ENCODE measurements at places on chromosomes 4 and X.

- peak; percentile 67 for DNase-seq
These were observed 27.2 kb downstream of the BST1 start for GRCh38 chr4:15729910-15730533.

DNA sequence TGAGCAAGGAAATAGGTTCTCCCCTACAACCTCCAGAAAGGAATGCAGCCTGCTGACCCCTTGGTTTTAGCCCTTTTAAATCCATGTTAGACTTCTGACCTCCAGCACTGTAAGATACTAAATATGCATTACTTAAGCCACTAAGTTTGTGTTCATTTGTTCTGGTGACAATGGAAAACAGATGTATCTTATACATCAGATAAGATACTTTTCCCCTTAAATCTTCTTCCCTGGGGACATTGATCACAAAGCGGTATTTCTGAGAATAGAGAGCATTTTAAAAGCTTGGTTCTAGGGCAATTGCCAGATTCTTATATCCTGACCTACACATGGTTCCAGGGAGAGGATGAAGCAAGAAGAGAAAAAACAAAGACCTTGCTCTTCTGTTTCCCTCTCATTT is 6.5 kb upstream of the TMEM184C start:
- no peak for DNase-seq

DNA sequence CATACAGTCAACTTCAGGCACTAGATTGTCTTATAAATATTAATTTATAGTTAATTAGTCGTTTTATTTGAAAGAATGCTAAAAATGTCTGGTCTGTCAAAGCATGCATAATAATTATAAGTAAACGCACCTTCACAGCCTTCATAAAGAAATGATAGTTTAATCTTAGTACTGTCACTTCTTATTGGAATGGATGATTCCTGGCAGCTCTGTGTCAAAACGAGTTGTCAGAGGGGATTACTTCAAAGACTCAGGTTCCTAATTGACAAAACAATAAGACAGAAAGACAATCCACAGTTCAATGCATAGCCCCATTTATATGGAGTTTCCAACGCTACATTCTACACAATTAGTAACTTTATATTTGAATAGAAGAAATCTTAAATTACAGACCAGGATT is 461.3 kb upstream of the TECRL start:
- DNase-seq = no peak

- no peak for DNase-seq
These were observed 21.9 kb downstream of the ERCC6L start for GRCh38 chrX:72216973-72217372.

DNA sequence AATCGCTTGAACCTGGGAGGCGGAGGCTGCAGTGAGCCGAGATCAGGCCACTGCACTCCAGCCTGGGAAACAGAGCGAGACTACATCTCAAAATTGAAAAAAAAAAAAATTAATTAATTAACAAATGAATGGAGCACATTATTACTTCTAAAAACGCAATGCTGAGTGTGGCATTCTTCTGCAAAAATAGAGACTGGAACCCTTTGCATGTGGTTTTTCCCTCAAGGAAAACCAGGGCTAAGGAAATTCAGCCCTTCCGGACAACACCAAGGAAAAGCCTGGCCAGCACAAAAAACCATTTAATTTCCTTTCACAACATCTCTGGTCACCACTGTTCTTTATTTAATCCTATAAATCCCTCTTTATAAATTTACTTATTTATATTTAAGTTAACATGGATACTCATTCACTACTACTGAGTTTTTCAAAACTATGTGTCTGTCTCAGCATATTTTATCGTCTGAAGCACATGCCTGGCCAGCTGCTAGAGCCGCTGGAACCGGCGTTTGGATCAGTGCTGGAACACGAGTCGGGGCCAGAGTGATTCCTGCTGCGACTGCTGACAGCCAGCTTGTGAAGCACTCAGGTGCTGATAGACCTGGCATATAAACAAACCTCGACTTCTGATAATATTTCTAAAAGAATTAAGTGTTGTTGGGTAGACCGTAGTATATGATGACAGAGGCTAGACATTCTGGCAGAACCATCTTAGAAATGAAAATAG is 84.5 kb upstream of the WWC2 start:
- DNase-seq = no peak

GRCh38 chrX:71543316-71543715 is 10.4 kb downstream of the OGT start:
- DNase-seq = no peak

- peak; percentile 22 for DNase-seq
These were observed 763 bp downstream of the PYURF start for GRCh38 chr4:88522702-88523324.

DNA sequence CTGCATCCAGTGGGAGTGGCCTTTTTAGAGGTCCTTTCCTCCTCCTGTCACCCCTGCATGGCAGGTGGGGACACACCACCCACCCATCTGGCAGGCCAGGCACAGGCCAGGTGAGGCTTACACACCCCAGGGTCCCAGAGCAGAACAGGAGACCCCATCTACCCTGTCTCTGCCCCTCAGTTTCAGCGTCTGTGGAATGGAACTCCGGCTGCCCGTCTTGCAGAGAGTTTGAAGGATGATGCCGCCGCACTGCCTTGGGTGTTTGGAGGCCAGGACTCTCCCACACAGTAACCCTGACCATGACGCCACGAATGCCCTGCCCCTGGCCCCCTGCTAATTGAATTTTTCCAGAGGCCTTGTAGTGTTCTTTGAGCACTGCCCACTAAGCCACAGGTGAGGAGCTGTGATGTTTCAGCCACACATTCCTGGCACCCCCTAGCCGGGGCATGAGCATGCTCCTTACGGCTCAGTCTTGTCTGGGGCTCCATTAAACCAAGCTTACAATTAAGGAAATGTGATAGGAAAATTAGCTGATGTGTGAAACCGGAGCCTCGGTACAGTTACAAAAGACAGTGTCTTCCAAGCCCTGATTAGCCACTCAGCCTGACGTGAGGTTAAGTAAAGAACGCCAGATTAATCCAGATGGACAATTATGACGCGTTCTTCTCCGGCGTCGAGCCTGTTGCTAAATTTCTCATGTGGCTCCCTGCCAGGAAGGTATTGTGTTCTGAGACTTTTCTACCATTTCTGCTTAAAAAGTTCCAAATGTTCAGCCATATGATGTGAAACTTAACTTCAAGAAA is 39.3 kb downstream of the HMX1 start:
- DNase-seq = no peak

DNA sequence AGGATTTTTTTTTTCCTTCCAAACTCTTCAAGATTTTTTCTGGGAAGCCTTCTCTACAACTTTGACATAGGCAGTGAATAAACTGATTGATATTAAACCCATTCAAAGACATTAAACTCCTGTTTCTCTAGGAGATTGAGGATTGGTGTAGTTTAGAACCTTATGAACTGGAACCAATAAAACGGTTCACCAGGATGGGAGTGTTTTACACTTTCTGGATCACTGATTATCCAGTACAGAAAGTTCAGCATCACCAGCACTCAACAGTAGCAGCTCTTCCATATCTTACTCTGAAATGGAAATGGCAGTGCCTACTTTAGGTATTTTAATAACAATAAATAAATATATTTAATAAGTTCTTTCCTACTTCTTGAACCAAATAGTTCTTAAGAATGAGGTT is 76.7 kb downstream of the BMPR1B start:
- no peak for DNase-seq

- no peak for DNase-seq
These were observed 80.4 kb upstream of the GPC4 start for GRCh38 chrX:133495464-133496391.

- no peak for DNase-seq
These were observed 42.4 kb upstream of the PABPC4L start for GRCh38 chr4:134243742-134244713.

- no peak for DNase-seq
These were observed 50.5 kb downstream of the RASL11B start for GRCh38 chr4:52912608-52913007.

GRCh38 chrX:41276661-41277506 is 57.1 kb upstream of the DDX3X start:
- DNase-seq = no peak

DNA sequence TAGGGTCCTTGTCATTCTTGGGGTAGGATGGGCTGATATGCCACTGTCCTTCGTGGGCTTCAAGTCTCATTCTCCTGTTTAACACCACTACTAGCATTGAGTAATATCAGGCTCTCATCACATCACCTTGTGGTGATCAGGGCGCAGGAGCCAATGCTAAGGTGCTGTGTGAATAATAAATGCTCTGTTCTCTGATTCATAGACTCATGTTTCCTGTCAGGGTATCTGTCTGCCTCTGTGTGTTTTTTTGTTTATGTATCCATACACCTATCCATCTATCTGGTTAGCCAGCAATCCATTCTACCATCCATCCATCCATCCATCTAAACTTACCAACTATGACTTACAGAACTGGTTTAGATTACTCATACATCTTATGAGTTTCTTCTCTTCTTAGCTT is 525.1 kb upstream of the ATOH1 start:
- DNase-seq = no peak

GRCh38 chrX:46311581-46312120 is 233.6 kb downstream of the ZNF674 start:
- no peak for DNase-seq

DNA sequence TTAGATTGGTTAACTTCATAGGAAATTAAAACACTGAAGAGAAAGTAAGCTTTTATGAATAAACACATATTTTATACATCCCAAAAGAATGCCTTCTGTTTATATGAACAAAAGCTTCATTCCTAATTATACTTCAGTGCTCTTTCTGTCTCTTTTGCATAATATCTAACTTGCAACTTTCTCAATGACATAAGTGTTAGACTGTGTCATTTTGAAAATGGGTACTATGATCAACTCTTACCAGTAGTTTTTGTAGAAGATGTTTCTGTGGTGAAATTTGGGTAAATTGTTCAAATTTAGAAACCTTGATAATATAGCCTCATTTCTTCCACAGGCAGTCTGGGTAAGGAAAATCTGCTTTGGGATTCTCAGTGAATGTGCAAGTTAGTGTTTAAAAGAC is 991.4 kb downstream of the CCSER1 start:
- no peak for DNase-seq

DNA sequence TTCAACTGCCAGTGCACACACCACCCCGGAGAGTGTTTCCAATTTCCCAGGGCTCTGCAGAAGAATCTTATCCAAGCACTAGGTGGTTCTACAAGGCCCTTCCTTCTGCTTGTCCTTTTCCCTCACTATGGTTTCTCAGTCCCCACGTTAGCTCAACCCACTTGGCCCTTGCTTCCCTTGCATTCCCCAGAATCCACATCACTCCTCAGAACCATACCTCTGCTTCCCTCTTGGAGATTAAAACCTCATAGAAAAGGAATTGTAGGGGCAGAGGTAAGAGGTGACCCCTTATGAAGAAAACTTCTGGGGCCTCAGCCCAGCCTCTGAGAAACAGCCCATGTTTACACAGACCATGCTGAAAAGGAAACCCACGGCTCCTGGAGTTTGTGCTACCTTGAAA is 42.4 kb downstream of the TSPAN5 start:
- DNase-seq = no peak

DNA sequence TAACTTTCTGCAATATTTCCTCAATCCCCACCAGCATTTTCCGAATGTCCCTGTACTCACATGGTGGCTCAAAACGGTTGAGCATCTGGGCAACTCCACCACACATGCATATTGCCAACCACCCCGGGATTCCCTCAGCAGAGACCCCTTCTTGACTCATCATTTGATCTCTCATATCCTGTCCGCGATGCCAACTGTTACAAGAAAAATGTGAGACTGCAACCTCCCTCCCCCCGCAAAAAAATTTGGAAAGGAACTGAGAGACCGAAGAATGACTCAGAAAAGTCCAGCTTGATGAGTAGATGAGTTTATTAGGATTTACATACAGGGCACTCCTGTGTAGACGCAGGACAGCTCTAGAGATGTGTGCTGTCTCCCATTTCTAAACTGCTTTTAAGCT is 561.4 kb downstream of the ZIC3 start:
- no peak for DNase-seq

DNA sequence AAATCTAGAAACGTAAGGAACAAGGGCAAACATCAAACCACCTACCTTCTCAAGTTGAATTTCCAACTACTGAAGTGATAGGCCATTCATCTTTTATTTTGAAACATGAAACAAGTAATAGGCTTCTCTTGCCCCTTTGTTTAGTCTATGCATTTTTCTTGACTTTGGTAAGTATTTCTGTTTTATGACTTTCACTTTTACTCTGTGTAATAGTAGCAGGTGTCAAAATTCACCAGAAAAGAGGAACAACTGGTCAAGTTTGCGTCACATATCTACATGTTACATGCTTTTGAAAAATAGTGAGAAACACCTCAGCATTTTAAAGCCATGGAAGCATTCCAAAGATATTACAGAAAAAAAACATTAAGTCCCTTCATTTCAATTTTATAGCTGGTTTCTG is 157.1 kb upstream of the FTHL17 start:
- DNase-seq = no peak

DNA sequence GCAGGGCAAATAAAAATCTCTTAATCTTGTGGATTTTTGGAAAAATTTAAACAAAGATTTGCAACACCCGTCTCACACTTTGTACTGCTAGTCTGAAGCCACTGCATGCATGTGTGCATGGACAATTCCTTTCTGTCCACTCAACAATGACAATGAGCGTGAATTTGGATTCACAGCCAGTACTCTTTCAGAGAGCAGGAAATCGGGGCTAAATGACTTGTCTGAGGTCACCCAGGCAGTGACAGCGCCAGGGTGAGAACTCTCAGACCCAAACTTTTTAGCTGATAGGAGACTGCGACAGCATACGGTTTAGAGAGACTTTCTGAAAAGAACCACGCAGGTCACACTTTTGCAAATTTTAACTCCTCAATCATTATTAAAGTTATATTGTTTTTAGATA is 90.9 kb downstream of the ZNF827 start:
- no peak for DNase-seq

DNA sequence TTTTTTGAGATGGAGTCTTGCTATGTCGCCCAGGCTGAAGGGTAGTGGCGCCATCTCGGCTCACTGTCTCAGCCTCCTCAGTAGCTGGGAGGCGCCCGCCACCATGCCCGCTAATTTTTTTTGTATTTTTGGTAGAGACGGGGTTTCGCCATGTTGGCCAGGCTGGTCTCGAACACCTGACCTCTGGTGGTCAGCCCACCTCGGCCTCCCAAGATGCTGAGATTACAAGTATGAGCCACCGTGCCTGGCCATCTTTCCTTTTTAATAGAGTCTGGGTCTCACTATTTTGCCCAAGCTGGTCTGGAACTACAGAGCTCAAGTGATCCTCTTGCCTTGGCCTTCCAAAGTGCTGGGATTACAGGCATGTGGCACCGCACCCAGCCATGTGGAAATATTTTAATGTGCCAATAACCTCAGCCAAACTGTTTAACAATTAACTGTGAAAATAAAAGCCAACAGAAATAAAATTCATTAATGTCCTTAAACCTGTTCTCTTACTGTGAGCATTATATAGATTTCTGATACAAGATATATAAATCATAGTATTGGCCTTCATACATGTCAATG is 16.3 kb downstream of the PDS5A start:
- no peak for DNase-seq

GRCh38 chrX:63428348-63428747 is 77.2 kb upstream of the SPIN4 start:
- DNase-seq = no peak

- no peak for DNase-seq
These were observed 57.6 kb downstream of the SH3KBP1 start for GRCh38 chrX:19829814-19830213.

- no peak for DNase-seq
These were observed 12.1 kb downstream of the LETM1 start for GRCh38 chr4:1843852-1844251.

GRCh38 chr4:117801756-117802155 is 232.5 kb upstream of the NDST3 start:
- DNase-seq = no peak

Data from iPS-NIHi11 (cell line).